ENCODE measurements at places on chromosomes 11 and 22.

DNA sequence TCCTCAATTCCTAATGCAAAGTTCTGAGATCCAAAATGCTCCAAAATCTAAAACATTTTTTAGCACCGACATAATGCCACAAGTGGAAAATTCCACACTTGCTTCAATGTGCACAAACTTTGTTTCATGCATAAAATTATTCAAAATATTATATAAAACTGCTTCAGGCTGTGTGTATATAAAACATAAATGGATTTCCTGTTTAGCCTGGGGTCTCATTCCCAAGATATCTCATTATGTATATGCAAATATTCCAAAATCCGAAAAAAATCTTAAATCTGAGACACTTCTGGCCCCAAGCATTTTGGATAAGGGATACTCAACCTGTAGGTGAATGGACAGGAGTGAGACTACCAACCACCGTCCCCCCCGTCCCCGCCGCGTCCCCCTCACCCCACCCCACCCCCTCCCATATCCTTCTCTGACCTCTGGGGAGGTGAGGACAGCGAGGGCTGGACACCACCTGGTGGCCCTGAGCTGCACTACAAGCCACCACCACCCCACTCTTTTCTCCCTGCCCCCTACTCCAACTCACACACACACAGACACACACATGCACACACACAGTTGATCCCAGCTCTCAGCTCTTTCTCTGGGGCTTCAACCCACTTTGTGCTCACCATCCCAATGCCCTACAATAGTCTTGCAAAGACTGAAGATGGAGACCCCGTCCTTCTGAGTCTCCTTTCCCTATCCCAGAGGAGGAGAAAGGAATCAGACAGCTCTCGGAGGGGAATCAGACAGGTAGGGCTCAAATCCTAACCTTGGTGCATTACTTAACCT lies 101.0 kb downstream of the PDE2A start:
- DNase-seq, result no peak

GRCh38 chr11:34915136-34916014 lies 804 bp downstream of the APIP start:
- DNase-seq, result no peak

DNA sequence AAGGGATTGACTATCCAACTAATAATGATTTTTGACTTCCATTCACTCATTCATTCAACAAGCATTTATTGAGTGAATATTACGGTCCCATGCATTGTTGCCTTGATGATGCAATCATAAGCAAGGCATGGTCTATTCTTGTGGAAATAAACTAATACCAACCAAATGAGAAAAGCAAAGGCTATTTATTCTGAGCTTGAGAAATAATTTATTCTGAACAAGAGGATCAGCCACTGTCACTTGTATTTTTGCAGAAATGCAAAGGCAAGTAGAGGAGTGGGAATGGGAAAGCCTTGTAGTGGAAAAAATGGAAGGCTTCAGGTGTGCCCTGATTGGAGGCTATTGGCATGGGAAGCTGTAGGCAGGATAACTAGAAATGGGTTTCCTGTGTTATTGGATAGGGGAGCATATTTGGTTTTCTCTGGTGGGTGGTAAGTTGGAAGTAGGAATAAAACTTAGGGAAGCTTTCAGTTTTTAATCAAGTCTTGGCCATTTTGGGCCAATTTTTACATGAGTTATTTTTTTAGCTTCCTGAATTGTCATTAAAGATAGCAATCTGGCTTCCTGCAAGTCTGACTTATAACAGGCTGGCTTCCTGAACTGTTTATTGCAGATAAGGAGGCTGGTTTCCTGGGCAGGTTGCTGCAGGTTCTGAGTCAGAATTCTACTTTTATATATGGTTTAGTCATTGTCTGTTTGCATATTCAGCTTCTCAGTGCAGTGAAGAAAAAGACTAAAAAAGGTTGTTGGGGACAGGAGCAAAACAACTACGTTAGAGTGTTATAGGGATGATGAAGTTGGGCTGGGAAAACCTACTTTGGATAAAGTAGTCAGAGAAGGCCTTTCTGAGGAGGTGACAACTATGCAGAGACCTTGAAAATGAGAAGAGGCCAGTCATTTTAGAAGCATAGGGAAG lies 106.7 kb downstream of the APIP start:
- DNase-seq, result no peak

GRCh38 chr22:50282361-50283155 lies 12.4 kb upstream of the MAPK11 start:
- no peak for DNase-seq

- DNase-seq, result no peak
Observed at GRCh38 chr22:38503021-38503420, 3.1 kb downstream of the DDX17 start.

GRCh38 chr11:69201764-69202370 lies 46.1 kb downstream of the SMIM38 start:
- no peak for DNase-seq

GRCh38 chr22:19565382-19566278 lies 41.4 kb upstream of the CLDN5 start:
- no peak for DNase-seq

GRCh38 chr11:64283092-64283491 lies 1.4 kb downstream of the BAD start:
- DNase-seq, result no peak

- no peak for DNase-seq
Observed at GRCh38 chr22:24703101-24703500, 71.4 kb downstream of the PIWIL3 start.

GRCh38 chr11:45079943-45080719 lies 66.3 kb upstream of the PRDM11 start:
- DNase-seq, result peak; percentile 64

DNA sequence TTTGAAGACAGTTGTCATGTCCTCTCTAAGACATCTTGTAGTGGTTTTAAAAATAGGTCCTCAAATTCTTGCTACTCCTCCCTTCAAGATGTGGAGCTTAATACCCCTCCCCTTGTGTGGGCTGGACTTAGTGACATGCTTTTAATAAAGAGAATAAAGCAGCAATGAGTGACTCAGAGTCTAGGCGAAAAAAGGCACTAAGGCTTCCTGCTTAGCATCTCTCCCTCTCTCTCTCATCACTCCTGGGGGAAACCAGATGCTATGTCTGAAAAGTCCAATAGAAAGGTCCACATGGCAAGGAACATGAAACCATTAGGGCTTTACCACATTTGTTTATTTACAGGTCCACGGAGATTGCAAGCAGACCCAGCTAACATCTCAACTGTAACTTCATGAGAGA lies 11.7 kb downstream of the SERGEF start:
- no peak for DNase-seq

- no peak for DNase-seq
Observed at GRCh38 chr11:112599856-112600533, 339.3 kb upstream of the PLET1 start.

DNA sequence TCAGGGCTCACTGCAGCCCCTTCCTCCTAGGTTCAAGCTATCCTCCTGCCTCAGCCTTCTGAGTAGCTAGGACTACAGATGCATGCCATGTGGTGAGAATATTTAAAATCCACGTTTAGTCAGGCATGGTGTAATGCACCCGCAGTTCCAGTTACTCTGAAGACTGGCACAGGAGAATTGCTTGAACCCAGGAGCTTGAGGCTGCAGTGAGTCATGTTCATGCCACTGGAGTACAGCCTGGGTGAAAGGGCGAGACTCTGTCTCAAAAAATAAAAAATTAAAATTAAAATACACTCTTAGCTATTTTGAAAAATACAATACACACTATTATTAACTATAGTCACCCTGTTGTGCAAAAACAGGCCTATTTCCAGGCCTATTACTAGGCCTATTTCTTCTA lies 38.4 kb downstream of the NOX4 start:
- no peak for DNase-seq

- DNase-seq, result no peak
Observed at GRCh38 chr11:33585586-33586209, 114.9 kb downstream of the C11orf91 start.

GRCh38 chr11:128783513-128783912 lies 83.6 kb downstream of the KCNJ1 start:
- no peak for DNase-seq

GRCh38 chr11:563812-564578 lies 3.2 kb downstream of the RASSF7 start:
- DNase-seq, result no peak

GRCh38 chr11:10659339-10660216 lies 34.0 kb downstream of the IRAG1 start:
- no peak for DNase-seq

- DNase-seq, result no peak
Observed at GRCh38 chr11:87573708-87574107, 536.0 kb downstream of the TMEM135 start.

DNA sequence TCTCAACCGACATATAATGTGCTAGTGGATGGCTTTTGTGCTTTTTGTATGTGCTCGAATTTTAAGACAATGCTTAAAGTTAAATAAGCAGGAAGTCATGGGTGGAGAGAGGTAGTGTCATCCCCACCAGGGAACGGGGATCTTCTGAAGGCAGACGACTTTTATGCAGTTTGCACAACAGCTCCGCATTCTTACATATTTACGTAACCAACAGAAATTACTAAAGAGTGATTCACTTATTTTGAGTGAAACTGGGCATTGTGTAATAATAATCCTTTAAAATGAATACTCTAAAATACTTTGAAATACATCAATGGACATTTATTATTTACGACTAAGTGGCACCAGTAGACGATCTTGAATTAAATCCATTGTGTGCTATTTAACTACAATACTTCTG lies 305.1 kb downstream of the CNTN5 start:
- DNase-seq, result no peak

GRCh38 chr11:46277313-46277621 lies 195 bp upstream of the CREB3L1 start:
- DNase-seq, result no peak

GRCh38 chr11:42225664-42226063 lies 766.2 kb upstream of the LRRC4C start:
- no peak for DNase-seq

- no peak for DNase-seq
Observed at GRCh38 chr11:120261321-120261720, 21.4 kb downstream of the POU2F3 start.

DNA sequence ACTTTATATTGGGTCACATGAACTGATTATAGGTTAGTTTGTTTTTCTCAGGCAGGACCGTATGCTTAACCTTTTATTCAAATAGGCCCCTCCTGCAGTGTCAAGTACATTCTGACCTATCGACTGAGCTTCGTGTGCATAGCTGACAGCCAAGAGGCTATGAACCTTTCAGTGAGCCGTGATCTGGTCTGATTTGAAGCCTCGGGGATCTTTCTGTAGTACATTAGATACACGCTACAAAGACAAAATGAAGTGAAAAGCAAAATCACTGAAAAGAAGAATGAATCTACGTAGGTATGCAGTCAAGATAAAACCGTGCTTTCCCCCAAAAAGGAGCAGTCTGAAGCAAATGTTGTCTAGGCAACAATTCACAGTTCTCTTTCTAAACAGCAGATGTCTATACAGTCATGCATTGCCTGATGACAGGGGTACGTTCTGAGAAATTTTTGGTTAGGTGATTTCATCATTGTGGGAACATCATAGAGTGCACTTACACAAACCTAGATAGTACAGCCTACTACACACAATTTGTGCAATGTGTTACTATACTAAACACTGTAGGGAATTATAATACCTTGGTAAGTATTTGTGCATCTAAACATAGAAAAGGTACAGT lies 18.1 kb downstream of the JHY start:
- no peak for DNase-seq

Data from activated gamma-delta T cell treated with Interleukin-2 at 50 U/mL for 16 hours (primary cell).